Activated CD4-positive, alpha-beta T cell treated with anti-CD3 and anti-CD28 coated beads for 24 hours (primary cell): ENCODE measurements at places on chromosomes 4 and X.

- DNase-seq, result no peak
Observed at GRCh38 chr4:150493851-150494250, 88.1 kb upstream of the MAB21L2 start.

- DNase-seq, result no peak
Observed at GRCh38 chr4:44738615-44739014, 12.3 kb upstream of the GNPDA2 start.

DNA sequence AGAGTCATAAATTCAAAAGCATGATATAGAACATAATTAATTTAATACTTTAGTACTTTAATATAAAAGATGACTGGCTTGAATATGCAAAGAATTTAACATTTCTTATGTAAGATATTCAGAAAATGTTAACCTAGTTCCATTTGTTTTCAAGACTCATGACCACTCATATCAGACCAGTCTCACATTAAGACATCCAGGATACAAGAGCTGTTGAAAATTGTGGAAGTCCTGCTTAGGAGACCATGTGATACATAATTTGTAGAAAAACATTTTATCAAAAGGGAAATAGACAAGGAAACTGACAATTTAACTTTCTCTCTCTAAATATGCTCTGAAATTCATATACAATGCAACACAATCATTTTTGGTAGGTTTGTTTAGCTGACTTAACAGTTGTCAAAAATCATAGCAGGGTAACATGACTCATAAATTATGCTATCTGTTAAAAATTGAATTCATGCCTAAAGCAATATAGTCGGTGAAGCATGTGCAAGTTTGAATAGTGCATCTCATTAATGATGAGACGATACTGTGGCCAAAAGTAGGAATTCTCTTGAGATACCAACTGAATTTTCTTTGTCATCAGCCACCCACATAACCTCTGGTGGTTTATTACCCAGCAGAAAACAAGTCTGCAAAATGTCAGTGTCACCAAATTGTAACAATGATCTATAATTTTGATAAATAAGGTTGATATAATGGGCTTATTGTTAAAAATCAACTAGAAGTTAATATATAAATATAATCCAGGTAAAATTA, 211.4 kb downstream of the GASK1B start:
- DNase-seq, result no peak

DNA sequence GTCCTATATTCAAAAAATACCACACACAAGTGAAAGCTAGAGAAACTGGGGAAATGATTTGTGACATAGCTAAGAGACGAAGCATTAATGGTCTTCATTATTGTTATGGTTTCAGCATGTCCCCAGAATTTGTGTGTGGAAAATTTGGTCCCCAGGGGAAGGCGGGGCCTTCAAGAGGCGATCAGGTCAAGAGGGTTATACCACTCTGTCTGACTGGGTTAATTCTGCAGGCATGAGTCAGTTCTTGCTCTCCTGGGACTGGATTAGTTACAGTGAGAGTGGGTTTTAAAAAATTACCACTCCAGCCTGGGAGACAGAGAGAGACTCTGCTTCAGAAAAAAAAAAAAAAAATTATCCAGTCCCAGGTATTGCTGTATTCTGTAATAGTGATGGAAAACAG, 2.1 kb upstream of the MTNR1A start:
- no peak for DNase-seq

- DNase-seq, result no peak
Observed at GRCh38 chr4:15675356-15675755, 6.3 kb upstream of the FAM200B start.

DNA sequence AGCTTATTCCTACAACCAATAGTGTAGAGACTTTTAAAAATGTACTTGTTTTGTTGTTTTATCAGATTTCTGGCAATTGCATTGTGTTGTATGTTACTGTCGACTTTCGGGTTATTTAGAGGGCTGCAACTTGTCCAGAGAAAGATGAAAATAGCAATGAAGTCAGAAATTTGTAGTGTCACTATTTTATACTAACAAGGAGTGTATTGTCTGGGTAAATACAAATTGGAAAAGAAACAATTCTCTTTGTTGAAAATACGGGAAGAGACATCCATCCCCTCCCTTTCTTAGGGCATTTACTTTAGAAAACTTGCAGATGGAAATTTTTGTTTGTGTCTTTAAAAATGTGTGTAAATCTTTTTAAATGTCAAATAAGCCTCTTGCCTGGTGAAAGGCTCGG, 792.0 kb downstream of the PCDH18 start:
- DNase-seq, result no peak

GRCh38 chr4:190015538-190016368, 11.3 kb downstream of the FRG2 start:
- DNase-seq, result no peak

DNA sequence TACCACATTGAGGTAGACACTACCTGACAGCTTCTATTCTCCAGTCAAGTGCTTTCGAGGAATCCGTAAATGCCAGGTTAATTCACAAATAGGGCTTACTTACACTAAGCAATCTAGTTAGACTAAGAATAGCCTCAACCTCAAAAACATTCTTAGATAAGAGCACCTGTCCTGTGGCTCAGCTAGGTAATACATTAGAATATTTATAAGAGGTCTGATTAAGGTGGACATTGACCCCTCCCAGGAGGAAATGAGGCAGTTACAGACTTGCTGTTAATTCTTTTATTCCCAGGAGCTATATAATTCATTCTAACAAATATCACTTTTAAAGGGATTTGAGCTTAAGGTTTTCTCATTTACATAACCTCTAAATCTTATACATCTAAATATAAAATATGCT, 758.1 kb downstream of the GRID2 start:
- no peak for DNase-seq

DNA sequence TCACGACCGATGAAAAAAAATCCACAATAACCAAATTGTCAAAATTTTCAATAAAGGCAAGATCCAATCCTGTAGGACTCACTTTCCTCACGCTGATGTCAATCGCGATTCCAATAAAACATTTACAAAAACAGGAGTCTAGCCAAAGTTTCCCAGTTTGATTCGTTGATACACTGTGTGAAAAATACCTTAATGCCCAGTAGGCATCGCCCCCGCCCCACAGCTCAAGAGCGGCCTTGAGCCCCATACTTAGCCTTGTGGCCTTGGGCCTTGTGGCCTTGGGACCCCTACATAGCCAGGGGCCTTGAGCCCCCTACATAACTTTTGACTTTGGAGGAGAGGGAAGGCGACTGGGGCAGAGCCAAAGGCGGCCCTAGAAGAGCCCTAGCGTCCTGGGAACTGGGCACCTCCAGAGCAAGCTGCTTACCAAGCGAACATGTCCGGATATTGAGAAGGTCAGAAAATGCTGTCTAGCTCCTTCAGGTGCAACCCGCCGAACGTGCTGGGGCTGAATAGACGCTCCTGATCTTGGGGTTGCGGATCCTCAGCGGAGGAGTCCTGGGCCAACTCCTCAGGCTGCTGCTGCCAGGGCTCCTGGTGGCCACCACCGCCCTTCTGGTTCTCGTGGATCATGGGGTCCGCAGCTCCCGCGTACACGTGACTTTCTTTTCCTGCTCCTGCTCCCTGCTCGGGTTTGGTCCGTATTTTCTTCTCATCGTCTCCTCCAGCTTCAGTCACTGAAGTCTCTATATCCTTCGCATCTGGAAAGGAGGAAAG, 62.9 kb downstream of the RHOXF2B start:
- no peak for DNase-seq

- DNase-seq, result no peak
Observed at GRCh38 chr4:55405073-55405472, 9.3 kb downstream of the TMEM165 start.

DNA sequence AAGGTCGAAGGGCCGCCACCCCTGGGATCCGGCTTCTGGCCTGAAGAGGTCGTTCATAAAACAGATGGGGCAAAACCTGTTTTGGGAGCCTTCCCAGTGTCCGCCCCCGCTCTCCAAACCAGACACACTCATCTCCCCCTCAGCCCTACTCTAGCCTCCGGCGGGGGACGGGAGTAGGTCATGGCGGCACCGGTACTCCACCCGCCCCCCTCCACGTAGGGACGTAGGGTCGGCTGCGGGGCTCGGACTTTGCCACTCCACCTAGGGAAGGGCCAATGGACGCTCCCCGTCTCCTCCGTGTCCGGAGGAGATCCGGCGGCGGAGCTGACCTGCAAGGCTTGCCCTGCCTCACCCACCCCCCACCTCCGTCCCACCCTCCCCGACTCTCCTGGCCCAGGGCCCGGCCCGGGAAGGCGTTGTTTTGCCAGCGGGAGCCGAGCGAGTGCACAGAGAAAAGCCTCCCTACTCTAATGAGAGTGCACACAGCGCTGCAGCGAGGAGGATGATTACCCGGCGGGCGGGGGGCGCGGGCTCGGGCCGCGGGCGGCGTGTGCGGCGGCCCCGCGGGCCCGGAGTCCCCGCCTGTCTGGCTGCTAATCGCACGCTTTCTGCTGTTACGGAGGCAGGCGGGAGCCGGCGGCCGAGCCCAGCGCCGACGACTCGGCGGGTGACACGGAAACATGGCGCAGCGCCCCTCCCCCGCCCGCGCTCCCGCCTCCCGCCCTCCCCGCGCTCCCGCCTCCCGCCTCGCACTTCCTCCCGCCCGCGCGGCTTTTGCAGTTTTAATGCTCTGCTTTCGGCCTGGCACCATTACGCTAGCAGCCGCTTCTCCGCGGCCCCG, 8.3 kb upstream of the BCOR start:
- DNase-seq, result no peak
